Stimulated activated naive CD8-positive, alpha-beta T cell treated with anti-CD3 and anti-CD28 coated beads, Interleukin-15, Interleukin-2, amounts not matched to agents 100 U/mL and 50 U/mL, for 24 hours (primary cell): ENCODE measurements at places on chromosomes 1 and 21.

DNA sequence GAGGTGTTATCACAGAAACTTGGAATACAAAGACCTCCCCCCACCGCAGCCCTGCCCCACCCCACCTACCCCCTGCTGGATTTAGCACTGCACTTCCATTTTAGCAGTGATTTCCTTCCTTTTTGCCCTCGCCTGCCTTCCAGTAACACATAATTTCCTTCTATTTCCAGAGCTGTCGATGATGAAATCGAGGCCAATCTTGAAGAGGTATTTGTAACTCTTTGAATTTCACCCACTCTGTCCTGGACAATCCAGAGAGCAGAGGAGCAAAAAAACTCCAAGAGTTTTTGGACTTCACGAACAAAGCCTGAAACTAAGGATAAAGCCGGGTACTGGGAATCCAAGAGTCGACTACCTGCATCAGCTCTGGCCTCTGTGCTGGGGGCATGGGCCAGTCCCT is 49.1 kb downstream of the CAPN2 start:
- DNase-seq: no peak

DNA sequence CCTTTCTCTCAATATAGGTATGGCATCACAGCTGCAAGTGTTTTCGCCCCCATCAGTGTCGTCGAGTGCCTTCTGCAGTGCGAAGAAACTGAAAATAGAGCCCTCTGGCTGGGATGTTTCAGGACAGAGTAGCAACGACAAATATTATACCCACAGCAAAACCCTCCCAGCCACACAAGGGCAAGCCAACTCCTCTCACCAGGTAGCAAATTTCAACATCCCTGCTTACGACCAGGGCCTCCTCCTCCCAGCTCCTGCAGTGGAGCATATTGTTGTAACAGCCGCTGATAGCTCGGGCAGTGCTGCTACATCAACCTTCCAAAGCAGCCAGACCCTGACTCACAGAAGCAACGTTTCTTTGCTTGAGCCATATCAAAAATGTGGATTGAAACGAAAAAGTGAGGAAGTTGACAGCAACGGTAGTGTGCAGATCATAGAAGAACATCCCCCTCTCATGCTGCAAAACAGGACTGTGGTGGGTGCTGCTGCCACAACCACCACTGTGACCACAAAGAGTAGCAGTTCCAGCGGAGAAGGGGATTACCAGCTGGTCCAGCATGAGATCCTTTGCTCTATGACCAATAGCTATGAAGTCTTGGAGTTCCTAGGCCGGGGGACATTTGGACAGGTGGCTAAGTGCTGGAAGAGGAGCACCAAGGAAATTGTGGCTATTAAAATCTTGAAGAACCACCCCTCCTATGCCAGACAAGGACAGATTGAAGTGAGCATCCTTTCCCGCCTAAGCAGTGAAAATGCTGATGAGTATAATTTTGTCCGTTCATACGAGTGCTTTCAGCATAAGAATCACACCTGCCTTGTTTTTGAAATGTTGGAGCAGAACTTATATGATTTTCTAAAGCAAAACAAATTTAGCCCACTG is 11.5 kb downstream of the HIPK1 start:
- DNase-seq: peak; percentile 69

- DNase-seq: no peak
Measured at GRCh38 chr1:66262208-66262963, 271.6 kb upstream of the SGIP1 start.

DNA sequence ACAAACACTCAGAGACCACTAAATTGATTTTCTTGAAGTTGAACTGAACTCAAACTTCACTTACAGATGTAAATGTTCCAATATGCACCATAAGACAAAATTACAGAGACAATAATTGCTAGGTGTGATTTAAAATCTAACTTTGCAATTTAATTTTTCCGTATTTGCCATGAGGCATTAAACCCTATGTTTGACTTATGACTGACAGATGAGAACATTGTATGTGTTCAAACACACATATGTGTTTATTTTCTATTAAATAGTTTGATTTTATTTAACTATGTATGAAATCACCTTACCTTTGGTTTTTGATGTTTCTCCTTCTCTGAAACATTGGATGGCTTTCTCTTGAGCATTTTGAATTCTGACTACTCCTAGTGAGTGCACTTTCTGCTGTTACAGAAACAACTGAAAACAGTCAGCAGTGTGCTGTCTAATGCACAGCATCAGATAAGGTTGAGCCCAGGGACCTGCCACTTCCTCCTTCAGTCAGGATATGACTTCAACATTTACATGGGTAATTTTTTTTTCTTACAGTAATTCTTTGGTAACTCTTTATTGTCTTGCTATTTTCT is at the start of gene SAMSN1:
TSS of gene SAMSN1 (minus strand) at position 410 of the 575 bp plus-strand sequence. CDS start at position 356, 54 bp downstream.
- DNase-seq: peak; percentile 56

DNA sequence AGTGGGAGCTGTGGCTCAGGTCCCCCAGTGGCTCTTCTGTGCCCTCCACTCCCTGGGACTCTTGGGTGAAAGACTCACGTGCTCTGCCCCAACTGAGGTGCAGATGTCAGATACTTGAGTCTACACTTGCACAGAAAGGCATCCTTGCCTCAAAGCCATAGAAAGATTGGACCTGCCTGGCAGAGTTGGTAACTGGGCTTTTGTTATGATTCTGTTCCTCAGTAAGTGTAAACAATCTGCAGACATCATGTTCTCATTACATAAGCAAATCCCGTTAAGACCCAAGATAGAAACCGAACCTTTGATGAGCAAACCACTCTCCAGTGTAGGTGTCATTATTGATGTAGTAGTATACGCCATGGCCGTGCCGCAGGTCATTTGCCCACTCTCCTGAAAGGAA is 10.0 kb downstream of the RSPH1 start:
- no peak for DNase-seq

- DNase-seq: peak; percentile 18
Measured at GRCh38 chr1:147496571-147497210, 44.6 kb upstream of the BCL9 start.

DNA sequence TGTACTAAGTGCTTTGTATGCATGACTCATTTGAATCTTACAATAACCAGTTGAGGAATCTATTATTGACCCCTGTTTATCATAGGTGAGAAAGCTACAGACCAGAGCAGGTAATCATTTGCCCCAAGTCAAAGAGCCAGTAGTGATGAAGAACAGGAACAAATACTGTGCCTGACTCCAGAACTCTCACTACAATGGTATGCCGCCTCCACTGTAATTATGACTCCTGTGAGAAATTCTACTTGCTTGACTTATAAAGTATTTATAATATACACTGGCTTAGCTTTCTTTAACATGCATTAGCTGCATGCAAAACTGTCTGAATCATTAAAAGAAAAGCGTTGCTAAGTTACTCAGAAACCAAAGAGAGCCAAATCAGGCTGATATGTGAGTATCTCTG is 92.6 kb downstream of the ZNF281 start:
- no peak for DNase-seq
